Smooth muscle cell of bladder (primary cell): ENCODE measurements at places on chromosomes 4 and X. TPM values are rescaled to one million over a fixed set of nuclear protein-coding genes. Genes with fewer than 3 reads are reported as not detected.

Gene WNK3
- total RNA-seq, result 0.14 and 0.28 TPM in 2 replicates

Gene HPSE
- total RNA-seq, result 0.83 and 1.1 TPM in 2 replicates

Gene RHOXF2
- not detected in 2 replicates for total RNA-seq

Gene GAGE12H
- not detected in 2 replicates for total RNA-seq

Gene NWD2
- total RNA-seq, result not detected in 2 replicates

Gene RGS12
- 12.4 and 14.0 TPM in 2 replicates for total RNA-seq

Gene MSX1
- 6.4 and 7.8 TPM in 2 replicates for total RNA-seq

Gene PDCL2
- total RNA-seq, result not detected in 2 replicates

Gene TSPAN7
- total RNA-seq, result not detected in 2 replicates

Gene PDE5A
- 134 and 242 TPM in 2 replicates for total RNA-seq

Gene CENPVL1
- total RNA-seq, result not detected in 2 replicates

Gene PNPLA4
- total RNA-seq, result 13.7 and 18.5 TPM in 2 replicates

Gene MCF2
- total RNA-seq, result under 0.01 TPM in 1 of 2 replicates, not detected in the other

Gene PRKX
- 8.7 and 11.1 TPM in 2 replicates for total RNA-seq

Gene FTSJ1
- 33.6 and 35.8 TPM in 2 replicates for total RNA-seq

Gene CENPE
- 1.7 and 2.1 TPM in 2 replicates for total RNA-seq

Gene MAGEA12
- under 0.01 and 0.14 TPM in 2 replicates for total RNA-seq

Gene ALG13
- total RNA-seq, result 32.8 and 35.4 TPM in 2 replicates

Gene ALB
- 0.09 and 0.14 TPM in 2 replicates for total RNA-seq

Gene GLRA3
- 0.14 TPM in 1 of 2 replicates, not detected in the other for total RNA-seq

Gene MAOA
- 4.8 and 9.0 TPM in 2 replicates for total RNA-seq

Gene ADRA2C
- 0.14 and 0.37 TPM in 2 replicates for total RNA-seq

Gene PAGE2
- total RNA-seq, result 0.71 TPM in 1 of 2 replicates, not detected in the other

Gene CTAG2
- not detected in 2 replicates for total RNA-seq

Gene ZNF518B
- 24.5 and 29.0 TPM in 2 replicates for total RNA-seq

Gene TMPRSS11F
- not detected in 2 replicates for total RNA-seq

Gene NPY5R
- not detected in 2 replicates for total RNA-seq
